Nucleus accumbens (tissue), 56 donors: ENCODE measurements at places on chromosomes 7 and 10.

- DNase-seq: no peak
These were observed 248.0 kb upstream of the NPY start for GRCh38 chr7:24036033-24036412.

- no peak for DNase-seq
These were observed 5.5 kb downstream of the CHUK start for GRCh38 chr10:100223879-100224278.

DNA sequence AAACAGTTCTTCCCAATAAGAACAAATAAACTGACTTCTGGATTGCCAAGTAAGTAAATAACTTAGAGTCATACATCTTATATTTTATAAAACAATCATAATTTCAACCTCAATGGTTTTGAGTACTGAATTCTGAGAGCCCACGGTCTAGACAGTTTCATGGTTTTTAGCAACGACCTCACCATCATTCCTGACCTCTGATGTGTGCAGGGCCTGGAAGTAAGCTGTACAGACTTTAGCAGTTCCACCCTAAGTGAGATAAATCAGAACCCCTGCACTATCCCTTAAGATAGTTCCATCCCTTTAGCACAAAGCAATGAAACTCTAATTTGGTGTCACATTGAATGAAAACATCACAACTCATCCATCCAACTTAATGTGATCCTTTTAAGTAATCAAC is 86.0 kb downstream of the NEBL start:
- DNase-seq: no peak

DNA sequence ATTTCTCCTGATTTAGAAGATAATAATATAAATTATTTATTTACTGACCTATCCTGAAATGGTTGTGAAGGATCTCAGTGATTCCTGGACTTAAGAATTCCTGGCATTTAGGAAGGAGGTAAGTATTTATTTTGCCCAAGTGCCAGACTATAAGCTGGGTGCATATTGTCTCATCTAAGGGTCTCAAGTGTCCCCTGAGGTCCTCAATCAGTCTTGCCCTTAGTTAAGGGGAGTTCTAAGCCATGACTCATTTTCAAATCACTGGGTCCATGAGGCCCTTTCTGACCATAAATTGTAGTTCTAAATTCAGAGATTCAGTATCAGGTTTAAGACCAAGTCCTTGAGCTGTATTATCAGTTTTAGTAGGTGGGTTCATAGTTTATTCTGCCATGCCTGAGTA is 251.6 kb upstream of the MEOX2 start:
- no peak for DNase-seq

GRCh38 chr7:69780379-69780778 is 182.1 kb downstream of the AUTS2 start:
- no peak for DNase-seq

DNA sequence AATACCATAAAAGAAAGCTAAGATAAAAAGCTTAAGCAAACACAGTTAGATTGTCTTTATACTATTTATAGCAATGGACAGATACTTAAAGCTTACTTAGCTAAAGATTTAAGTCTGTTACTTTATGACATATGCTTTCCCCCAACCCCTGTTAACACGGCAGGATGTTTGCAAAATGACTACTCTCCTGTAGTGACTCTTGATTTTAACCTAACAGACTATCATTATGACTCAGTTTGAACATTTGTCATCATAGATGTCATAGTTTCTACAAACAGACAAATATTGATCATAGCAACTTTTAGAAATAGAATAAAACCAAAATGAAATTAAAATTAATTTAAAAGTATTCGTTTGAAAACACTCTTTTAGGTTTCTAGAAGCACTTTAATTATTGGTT is 7.8 kb upstream of the COMMD3 start:
- no peak for DNase-seq

GRCh38 chr7:36204929-36205635 is 52.0 kb downstream of the EEPD1 start:
- DNase-seq: no peak

DNA sequence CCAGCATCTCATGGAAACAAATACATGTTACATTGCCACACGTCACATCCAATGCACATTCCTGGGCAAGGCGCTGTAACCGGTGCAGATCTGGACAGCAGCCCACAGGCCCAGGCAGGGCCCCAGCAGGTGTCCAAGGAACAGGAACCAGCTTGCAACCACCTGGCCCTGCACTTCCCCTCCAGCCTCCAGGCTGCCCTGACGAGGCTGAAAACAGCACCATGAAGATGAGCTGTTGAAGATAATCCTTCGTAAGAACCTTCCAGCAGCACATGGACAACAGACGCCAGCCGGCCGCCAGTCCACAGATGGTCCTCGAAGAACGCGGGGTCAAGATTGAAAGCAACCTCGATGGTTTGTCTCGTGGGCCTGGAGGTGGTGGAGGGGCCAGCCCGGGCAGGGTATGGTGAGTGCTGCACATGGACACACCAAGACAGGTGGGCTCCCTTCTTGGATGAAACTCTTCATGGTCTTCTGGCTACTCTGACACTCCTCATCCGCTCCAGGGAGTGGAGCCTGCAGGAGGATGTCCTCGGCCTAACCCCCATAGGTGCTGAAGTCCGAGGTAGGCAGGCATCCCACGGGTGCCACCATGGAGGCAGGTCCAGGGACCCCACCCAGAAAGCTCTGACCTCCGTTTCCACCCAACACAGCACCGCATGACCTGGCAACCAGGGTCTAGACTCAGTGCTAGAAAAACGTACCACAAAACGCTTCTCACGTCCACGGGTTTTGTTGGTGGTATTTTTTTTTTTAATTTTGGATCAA is 22.9 kb downstream of the PDGFA start:
- DNase-seq: no peak

DNA sequence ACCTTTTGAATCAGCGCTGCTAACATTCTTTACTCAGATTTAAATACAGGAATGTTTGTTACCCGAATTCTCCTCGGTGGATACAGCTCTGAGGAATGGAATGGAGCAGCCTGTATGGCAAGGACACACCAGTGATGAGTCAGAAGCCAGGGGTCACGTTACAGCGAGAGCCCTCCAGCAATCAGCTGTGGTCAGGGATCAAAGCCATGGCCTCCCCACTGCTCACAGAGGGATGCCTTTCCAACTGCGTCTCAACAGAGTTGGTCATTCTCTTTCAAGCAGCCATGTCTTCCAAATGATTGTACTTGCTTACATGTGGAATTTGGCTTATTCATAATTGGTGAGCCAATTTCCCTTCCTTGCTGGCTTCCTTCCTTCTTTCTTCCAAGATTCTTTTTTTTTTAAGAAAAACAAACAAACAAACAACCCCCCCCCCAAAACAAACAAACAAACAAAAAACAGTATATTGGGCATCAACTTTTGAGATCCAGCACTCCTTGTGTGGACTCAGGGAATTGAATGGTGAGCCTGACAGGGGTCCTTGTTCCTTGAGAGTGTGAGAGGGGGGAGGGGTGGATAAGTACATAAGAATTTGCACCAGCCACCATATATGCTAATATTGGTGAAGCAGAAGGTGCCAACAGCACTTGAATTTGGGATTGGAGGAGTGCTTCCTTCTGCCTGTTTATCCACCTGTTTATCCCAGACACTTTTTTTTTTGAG is 100.2 kb downstream of the ATXN7L1 start:
- no peak for DNase-seq

DNA sequence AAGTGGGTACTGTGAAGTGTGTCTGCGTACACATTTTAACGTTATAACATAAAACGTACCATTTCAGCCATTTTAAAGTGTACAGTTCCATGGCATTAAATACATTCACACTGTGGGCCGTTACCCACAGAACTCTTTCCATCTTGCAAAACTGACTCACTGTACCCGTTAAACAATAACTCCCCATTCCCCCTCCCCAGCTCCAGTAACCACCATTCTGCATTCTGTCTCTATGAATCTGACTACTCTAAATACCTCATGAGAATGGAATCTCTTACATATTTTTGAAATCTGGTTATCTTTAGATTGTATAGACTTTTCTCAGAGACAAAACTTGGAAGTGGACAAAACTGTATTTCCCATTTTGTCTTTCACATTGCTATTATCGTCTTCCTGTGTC is 9.3 kb downstream of the ARL3 start:
- DNase-seq: no peak

- no peak for DNase-seq
These were observed 12.4 kb upstream of the ARHGAP12 start for GRCh38 chr10:31940839-31941653.

- no peak for DNase-seq
These were observed 387.2 kb downstream of the TCERG1L start for GRCh38 chr10:130924138-130924819.

DNA sequence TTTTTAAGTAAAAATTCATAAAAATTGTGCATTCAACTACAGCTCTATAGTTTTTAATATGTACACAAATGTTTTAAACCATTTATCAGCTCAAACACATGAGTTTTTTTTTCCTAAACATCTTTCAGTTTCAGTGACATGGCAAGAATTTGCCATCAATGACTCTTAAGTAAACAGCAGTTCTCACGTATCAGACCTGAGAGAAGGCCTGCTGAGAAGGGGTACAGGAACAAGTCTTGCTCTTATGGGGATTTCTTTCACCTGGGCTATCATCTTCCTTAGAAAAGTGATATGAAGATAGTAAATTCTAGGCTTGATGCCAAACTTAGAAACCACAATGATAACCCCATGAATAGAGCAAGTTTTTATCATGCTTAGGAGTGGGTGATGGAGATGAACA is 467.8 kb downstream of the ARL4A start:
- DNase-seq: no peak

GRCh38 chr10:56632537-56632936 is 271.5 kb upstream of the ZWINT start:
- no peak for DNase-seq

GRCh38 chr10:132860532-132860931 is 74.6 kb upstream of the NKX6-2 start:
- DNase-seq: no peak

GRCh38 chr7:66036788-66037187 is 38.8 kb upstream of the ASL start:
- DNase-seq: no peak

GRCh38 chr10:121526801-121527221 is 71.4 kb downstream of the FGFR2 start:
- no peak for DNase-seq

- no peak for DNase-seq
These were observed 8.5 kb upstream of the C10orf105 start for GRCh38 chr10:71727738-71728737.

- DNase-seq: no peak
These were observed 165.4 kb upstream of the MTPN start for GRCh38 chr7:136142583-136142982.

DNA sequence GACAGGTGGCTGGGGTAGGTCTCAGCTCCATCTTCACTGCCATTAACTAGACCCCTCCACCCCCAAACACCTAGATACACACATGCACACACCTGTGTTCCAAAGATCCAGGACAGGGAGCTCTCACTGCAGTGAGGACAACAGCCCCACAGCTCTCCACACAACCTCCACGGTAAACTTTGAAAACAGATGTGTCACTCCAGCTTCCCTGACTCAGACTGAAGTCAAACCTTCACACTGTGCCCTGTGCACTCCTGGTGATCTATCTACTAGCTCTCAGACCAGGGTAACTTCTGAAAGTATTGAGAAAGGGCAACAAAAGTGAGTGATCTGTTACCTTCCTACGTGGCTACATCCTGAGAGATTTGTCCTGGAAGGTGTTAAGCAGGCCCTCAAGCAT is 519.8 kb downstream of the XPNPEP1 start:
- DNase-seq: no peak

- no peak for DNase-seq
These were observed 2.7 kb upstream of the EN2 start for GRCh38 chr7:155455132-155455693.

DNA sequence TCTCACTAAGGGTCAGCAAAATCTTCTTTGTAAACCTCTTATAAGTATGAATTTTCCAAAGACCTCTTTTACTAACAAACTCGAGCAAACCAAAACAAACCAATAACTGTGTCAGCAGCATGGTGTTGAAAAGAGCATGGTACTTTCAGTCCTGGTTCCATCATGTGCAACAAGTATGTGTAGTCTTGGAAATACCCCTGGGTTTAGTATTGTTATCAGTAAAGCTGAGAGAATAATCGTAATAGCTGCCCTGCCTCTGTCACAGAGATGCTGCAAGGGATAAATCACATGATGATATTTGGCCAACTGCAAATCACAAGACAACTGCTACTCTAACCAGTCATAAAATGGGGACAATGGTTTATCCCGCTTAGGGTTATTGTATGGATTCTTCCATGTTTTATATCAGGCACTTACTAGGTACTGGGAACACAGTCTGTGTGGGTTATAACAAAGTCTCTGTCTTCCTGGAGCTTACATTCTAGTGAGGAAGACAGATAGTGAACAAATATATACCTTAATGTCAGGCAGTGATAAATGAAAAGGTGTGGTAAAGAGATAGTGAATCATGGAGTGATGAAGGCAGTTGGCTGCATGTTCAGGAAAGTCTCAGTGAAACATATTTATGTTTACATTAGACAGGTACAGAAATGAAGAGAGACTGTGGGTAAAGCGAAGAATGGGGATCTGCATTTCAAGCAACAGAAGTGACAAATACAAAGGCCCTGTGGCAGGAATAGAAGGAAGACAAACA is 60.5 kb upstream of the C10orf90 start:
- no peak for DNase-seq

GRCh38 chr10:117457071-117457810 is 82.0 kb upstream of the PDZD8 start:
- DNase-seq: no peak

GRCh38 chr10:123139165-123139520 is 3.4 kb downstream of the HMX3 start:
- DNase-seq: no peak

DNA sequence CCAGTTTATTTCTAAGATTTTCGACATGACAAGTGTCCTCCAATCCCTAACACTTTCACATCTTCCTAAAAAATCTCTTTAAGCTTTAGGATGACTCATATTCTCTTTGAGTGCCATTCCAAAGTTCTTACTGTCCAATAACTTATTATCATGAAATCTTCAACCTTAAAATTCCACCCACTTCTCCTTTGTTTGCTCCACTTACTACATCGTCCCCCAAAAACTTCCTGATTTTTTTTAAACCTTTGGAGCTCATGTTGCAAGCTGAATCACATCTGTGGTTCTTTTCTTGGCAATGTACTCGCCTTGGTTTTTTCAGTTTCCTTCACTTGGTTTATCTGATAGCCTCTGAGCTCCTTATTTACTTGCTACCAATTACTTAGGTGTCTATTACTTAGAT is 39.2 kb upstream of the JCAD start:
- no peak for DNase-seq
